Camera-type eye (tissue), 1 donor: ENCODE measurements at places on chromosomes 3 and 15. TPM values are rescaled to one million over a fixed set of nuclear protein-coding genes. Genes with fewer than 3 reads are reported as not detected.

Gene BNC1
- 1.1 TPM for total RNA-seq

Gene LTK
- total RNA-seq = 2.3 TPM

Gene CCRL2
- 1.7 TPM for total RNA-seq

Gene ROPN1
- total RNA-seq = not detected

Gene TEX9
- total RNA-seq = 43.3 TPM

Gene ANKUB1
- total RNA-seq = not detected

Gene ARNT2
- 44.4 TPM for total RNA-seq

Gene CLDN16
- 0.16 TPM for total RNA-seq

Gene GOLGA8K
- 0.60 TPM for total RNA-seq

Gene BCL6
- 11.7 TPM for total RNA-seq

Gene SPINT1
- 27.4 TPM for total RNA-seq
